Astrocyte of the hippocampus (primary cell): ENCODE measurements at places on chromosomes 3 and 15.

GRCh38 chr15:77023576-77024272 is 28.8 kb downstream of the PSTPIP1 start:
- DNase-seq, result no peak

- DNase-seq, result peak; percentile 70
Measured at GRCh38 chr15:49135911-49136310, 19.5 kb downstream of the COPS2 start.

DNA sequence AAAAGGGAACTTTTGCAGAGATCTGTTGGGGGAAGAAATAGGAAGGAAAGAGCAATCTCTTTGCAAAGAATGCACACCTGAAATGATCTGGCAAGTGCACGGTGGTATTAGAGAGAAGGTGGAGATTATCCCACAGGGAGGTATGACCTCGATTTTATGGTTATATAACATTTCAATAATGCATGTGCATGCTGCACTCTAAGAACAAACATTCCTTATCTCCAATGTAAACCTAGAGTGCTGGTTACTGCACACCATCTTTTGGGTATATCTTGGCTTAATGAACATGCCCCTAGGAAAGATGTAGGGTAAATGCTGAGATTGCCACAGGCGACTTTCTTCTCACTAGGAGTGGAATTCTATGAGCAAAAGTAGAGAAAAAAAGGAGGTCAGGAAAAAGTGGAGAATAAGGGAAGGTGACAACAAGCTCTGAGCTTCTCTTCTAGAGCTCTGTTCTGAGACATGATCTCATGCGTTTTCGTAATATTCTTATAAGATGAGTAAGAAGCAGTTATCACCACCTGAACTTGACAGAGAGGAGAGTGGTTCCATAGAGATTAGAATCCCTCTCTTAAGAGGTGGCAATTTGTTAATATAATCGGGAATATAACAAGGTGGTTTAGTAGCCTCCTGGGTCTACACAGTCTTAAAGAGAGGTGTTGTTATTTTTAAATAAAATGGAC is 117.5 kb upstream of the TMC3 start:
- DNase-seq, result no peak

DNA sequence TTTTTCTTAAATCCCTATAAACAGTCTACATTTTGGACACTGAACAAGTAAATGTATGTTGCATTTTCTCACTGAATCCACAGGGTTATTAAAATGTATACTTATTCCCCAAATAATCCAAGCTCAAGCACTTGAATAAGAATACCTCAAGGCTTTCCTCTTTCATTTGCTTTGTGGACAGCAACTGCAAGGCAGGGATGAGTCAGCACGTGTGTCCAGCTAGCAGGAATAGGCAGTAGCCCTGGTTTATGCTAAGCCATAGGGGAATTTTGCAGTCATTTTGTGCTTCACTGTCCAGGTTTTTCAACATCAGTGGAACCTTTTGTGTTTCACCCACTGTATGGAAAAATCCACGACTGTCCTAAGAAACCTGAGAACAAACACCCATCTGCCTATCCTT is 96.7 kb upstream of the KCNMB2 start:
- peak; percentile 67 for DNase-seq
